T-cell (primary cell): ENCODE measurements at places on chromosomes 6 and 20.
A peak's percentile ranks its signal among the peaks of the same experiment; 100 is the strongest.

GRCh38 chr6:88709819-88710246, 253.6 kb downstream of the RNGTT start:
- no peak for DNase-seq

DNA sequence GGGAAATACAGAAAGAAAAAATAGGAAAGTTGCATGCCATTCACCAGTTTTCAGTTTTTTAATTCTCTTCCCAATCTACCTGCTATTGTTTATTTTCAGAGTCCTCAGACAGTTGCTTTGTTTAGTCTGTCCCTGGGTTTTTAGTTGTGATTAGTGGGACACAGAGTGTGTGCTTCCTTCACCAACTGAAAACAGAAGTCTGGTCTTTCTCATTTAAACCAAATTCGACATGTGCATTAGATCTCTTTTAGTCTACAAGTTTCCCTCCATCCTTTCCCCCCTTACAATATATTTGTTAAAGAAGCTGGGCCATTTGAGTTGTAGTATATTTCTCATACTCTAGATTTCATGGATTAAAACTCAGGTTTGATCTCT, 58.7 kb upstream of the STMND1 start:
- no peak for DNase-seq

GRCh38 chr20:44019638-44020335, 105.1 kb downstream of the TOX2 start:
- DNase-seq = no peak

DNA sequence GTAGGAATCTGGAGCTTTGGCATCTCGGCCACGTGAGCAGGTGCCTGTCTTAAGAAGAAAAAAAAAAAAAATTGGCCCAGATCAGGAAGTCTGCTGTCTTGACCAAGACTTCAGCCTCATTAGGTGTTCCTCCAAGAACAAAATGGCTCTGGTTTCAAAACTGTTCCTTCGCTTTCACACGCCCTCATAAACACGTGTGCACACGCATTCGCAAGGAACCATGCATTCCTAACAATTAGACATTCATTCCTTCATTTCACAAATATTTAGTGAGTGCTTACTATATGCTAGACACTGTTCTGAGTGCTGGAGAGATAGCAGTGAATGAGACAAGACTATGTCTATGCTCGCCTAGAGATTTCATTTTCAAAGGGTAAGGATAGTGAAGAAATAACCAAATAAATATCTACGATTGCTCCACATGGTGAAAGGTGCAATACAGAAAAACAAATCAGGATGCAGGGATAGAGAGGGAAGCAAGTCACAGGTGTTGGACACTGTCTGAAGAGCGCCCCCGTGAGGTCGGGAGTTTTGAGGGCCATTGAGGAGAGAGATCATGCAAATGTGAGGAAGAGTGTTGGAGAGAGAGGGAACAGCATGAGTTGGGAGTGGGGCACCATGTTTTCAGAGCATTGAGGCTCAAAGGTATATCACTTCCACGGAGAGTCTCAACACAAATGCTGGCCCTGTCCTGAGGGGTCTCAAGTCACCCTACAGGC, 53.3 kb downstream of the CCDC170 start:
- no peak for DNase-seq

DNA sequence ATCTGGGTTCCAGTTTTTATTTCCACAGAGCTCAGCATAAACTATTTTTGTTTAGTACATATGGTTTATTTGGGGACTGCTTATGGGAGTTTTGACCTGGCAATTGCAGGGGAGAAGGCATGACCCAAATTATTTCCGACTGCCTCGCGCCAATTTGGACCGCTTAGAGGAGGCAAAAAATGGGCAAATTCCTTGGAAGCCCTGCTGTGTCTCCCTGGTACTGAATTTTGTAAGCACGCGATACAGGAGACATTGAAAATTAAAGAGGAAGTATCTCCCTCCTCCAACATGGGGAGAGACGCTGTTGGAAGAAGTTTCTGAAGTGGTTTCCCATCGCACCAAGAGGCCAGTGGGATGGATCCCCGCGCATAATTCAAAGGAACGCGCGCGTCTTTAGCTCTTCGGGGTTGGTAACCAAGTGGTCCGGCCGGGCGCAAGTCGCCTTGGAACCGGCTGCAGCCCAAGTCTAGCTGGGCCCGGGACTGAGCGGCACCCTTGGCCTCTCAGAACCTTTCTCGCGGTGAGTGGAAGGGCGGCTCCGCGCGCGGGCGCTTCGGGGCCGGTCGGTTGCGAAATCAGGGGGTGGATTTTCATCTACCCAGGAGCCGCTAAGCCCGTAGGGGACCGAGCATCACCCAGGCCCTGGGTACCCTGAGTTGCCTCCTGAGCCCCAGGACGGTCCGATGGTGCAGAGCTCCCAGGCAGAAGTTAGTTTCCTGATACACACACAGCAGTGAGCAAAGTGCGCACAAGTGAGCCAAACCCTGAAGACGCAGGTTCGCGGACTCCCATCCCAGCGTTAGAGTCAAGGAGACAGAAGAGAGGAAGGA, 6.2 kb downstream of the NKX2-2 start:
- DNase-seq = no peak

DNA sequence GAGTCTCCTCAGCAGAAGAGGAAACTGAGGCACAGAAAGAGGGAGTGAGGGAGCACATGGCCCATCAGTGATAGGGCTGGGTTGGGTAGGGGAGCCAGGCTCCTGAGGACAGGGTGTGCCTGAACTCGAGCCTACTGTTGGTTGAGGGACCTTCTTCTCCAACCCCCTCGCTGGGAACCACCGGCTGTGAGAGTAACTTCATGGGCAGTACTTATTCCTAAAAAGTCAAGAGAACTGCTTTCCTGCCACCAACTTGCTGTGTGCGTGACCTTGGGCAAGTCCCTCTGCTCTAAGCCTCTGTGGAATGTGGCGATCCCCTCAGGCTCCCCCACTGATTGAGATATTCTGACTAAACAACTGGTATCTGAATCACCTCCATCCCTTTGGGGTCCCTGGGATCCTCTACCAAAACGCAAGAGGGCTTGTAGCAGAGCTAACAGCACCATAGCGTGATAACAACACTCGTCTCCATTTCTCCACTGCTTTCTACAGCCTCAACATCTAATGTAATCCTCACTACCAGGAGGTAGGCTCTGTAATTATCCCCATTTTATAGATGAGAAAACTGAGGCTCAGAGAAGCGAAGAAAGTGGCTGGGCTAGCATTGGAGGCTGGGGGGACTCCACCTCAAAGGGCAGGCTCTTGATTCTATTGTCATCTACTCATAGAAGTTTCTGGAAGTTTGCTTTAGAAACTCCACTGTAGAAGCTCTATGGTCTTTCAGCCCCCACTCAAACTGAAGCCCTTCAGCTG, 76.0 kb downstream of the JPH2 start:
- no peak for DNase-seq

DNA sequence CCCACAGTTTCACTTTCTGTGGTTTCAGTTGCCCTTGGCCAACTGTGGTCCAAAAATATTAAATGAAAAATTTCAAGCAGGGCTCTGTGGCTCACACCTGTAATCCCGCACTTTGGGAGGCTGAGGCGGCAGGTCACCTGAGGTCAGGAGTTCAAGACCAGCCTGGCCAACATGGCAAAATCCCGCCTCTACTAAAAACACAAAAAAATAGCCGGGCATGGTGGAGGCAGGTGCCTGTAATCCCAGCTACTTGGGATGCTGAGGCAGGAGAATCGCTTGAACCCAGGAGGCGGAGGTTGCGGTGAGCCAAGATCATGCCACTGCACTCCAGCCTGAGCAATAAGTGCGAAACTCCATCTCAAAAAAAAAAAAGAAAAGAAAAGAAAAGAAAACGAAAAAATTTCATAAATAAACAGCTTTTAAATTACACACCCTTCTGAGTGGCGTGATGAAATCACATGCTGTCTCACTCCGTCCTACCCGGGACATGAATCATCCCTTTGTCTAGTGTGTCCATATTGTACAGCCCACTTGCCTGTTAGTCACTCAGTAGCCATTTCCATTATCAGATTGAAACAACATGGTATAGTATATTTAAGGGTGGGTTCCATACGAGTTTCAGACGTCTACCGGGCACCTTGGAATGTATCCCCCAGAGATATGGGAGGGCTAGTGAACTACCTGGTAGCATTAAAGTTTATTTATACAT, 11.7 kb downstream of the PTPRK start:
- no peak for DNase-seq

DNA sequence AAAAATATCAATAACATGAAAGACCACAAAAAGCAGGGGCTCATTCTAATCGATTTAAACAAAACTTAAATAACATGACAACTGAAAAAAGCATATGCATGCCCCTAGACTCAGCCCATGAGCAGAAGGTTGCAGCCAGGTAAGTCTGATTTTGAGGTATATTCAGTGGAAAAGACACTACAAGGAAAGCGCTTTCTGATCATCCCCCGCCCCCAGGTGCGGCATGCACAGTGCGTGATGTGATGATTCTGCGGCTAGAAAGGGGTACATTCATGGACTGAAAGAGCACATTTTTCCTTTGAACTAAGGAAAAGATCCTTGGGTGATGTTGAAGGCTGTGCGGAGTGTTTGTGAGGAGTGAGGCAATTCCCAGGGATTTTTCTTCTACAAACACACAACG, 16.9 kb upstream of the FOXC1 start:
- no peak for DNase-seq

GRCh38 chr6:4692664-4693063, 83.5 kb upstream of the CDYL start:
- no peak for DNase-seq

DNA sequence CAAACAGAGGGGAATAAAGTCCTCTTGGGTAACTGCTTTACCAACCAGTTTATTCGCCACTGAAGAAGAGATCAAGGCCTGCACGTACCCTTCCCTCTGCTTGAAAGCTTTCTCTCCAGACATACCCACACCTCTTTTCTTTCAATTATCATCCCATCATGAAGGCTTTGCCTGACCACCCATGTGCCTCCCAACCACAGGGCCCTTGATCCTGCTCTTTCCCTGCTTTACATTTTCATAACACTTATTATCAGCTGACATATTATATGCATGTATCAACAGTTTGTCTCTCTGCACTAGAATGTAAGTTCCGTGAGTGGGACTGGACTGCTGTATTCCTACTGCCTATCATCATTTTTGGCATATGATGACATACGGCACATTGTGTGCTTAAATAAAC, 20.9 kb upstream of the RPN2 start:
- DNase-seq = no peak

DNA sequence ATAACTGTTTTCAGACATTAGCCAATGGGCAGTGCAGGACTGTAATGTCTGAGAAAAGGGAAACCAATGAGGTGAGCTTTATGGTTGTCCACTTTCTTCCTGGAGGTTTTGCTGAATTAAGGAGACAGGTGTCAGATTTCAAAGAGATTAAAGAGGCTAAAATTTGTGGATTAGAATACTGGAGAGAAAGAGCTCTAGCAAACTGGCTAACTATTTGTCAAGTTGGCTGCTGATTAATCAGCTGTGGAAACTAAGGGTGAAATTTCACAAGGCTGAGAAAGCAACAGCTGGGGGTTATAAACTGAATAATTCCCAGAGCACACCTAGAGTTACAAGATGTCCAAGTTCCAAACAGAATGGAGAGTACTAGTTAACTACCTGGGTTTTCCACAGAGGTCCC, 198.9 kb downstream of the TBC1D32 start:
- DNase-seq = no peak

DNA sequence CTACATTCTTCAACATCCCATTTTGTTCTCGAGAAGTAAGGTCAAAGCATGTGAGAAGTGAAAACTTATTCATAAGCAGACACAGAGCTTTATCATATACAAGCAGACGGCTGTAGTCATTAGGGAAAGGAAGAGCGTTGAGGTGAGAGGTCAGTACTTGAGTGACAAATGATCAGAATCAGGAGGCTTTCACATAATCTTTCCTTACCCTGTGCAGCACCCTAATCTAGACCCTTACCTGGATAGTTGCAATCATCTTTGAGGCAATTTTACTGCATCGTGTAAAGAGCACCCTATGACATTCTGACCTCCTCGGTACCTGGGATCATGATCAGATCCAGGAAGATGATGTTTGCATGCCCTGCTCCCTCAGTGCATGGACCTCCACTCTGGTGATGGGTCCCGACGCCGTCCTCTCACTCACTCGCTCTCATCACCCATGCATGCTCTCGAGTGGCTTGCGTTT, 62.7 kb downstream of the RNF182 start:
- no peak for DNase-seq

DNA sequence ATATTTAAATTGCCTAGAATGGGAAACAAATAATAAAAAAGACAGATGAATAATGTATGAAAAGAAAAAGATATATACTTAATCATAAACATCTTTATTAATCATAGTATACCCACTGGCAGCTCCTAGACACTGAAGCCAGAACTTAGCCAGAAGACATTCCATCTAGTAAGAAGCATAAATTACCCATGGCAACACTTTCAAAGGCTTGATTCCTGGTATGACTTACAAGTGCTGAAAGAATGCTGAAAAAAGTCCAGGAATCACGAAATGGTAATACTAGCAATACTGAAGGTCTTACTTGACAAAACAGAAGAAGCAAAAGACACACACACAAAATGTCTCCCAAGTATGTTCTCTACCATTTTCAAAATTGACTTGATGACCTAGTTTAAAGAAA, 38.0 kb downstream of the RWDD2A start:
- no peak for DNase-seq

- no peak for DNase-seq
These were observed 74.0 kb downstream of the CRYBG1 start for GRCh38 chr6:106434530-106434929.

DNA sequence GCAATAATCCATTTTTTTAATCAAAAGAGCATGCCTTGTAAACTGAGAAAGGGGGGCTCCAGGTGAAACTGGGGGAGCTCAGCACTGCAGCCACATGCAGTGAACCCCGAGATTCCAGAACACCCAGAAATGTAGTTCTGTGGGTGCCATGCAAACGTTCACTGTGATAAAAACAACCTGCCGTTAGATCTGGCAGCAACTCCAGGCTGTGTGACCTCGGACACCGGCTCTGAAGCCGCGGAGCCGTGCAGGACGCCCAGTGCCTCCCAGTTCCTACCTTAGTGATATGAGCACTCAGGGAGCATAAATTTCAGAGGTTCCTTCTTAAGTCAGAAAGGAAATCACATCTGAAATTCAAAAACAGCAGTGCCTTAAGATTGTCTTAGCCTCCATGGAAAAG, 85.4 kb upstream of the THBS2 start:
- DNase-seq = no peak

DNA sequence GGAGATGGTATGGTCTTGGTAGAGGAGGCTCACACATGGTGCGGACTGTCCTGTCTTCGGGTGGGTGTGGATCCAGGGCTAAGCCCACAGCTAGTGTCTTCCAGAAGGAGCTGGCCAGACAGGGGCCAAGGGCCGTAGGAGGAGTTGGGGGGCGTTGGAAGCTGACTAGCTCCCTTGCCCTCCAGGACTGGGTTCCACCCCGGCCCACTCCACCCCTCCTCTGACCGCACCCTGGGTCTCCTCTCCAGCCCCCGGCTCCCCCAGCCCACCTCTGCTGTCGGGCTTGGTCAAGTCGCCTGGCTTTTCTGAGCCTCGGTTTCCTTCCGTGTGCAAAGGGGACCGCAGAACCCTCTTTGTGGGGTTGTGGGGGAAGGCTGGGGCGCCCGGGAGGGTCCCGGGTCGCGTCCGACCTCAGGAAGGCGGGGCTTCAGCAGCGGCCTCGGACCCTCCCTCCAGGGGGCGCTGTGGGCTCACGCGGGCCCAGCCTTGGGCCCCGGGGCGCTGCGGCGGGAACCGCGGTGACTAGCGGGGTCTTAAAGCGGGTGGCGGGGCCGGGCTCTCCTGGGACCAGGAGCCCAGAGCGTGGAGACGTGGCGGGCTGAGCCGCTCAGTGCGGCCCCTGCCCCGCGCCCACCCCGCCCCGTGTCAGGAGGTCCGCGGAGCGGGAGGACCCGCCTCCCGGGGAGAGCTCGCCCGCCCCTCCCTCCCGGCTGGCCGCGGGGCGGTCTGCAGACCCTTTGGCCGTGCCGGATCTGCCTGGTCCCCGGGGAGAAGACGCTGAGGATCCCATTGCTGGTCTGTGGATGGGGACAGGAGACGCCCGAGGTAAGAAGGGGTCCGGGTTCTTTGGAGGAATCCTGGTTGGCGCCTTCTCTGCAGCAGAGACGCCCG, 5.4 kb downstream of the NPBWR2 start:
- DNase-seq = peak; percentile 64
